ENCODE measurements at places on chromosomes 7 and 10. TPM values are rescaled to one million over a fixed set of nuclear protein-coding genes. Genes with fewer than 3 reads are reported as not detected.

VAX1 gene
- total RNA-seq: 3.2 TPM

DNA sequence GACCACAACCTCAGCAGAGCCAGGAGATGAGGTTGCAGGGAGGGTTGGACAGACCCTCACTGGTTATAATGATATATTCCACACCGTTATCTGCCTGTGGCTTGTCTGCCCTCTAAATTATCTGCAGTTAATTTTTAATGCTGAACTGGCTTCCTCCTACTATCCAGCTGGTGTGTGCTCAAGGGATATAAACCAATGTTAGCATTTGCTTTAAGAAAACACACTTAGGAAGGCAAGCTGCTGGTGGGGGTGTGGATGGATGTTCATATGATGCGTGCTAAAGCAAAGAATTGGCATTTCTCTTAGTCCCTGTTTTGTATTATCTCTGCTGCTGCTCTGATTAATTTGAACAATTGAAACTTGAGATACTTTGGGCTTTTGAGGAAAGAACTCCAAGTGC lies 132.2 kb upstream of the NPVF start:
- H3K4me3 ChIP-seq: no peak overlapping the region
- H3K27me3 ChIP-seq: peaks cover 10% of the 10 kb centered on the region
- H3K27ac ChIP-seq: no peak overlapping the region
- H3K4me1 ChIP-seq: no peaks in the 10 kb centered on the region

- H3K4me3 ChIP-seq: peak overlapping the region; percentile 5
- H3K27ac ChIP-seq: peak overlapping the region; percentile 91
- H3K36me3 ChIP-seq: peaks cover 7% of the 10 kb centered on the region
- no peak for DNase-seq
- H3K4me1 ChIP-seq: peaks cover 40% of the 10 kb centered on the region
- no peaks in the 10 kb centered on the region for H3K27me3 ChIP-seq
Observed at GRCh38 chr7:94324380-94325121, 70.1 kb upstream of the COL1A2 start.

DNA sequence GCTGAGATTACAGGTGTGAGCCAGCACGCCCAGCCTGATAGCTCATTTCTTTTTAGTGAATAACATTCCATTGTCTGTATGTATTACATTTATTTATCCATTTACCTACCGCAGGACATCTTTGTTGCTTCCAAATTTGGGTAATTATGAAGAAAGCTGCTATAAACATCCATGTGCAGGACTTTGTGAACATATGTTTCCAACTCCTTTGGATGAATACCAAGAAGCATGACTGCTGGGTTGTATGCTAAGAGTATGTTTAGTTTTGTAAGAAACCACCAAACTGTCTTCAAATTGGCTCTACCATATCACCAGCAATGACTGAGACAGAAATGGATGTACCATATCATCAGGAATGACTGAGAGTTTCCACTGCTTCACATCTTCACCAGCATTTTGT lies 200.2 kb upstream of the TMEM196 start:
- no peaks in the 10 kb centered on the region for H3K36me3 ChIP-seq
- peaks cover 4% of the 10 kb centered on the region for H3K27me3 ChIP-seq
- no peak overlapping the region for H3K27ac ChIP-seq
- peaks cover 4% of the 10 kb centered on the region for H3K4me1 ChIP-seq
- H3K4me3 ChIP-seq: no peak overlapping the region

- no peak overlapping the region for H3K4me3 ChIP-seq
- H3K27ac ChIP-seq: no peak overlapping the region
- no peak for DNase-seq
- H3K4me1 ChIP-seq: no peaks in the 10 kb centered on the region
Observed at GRCh38 chr7:147774461-147774860, 816.1 kb upstream of the C7orf33 start.

DNA sequence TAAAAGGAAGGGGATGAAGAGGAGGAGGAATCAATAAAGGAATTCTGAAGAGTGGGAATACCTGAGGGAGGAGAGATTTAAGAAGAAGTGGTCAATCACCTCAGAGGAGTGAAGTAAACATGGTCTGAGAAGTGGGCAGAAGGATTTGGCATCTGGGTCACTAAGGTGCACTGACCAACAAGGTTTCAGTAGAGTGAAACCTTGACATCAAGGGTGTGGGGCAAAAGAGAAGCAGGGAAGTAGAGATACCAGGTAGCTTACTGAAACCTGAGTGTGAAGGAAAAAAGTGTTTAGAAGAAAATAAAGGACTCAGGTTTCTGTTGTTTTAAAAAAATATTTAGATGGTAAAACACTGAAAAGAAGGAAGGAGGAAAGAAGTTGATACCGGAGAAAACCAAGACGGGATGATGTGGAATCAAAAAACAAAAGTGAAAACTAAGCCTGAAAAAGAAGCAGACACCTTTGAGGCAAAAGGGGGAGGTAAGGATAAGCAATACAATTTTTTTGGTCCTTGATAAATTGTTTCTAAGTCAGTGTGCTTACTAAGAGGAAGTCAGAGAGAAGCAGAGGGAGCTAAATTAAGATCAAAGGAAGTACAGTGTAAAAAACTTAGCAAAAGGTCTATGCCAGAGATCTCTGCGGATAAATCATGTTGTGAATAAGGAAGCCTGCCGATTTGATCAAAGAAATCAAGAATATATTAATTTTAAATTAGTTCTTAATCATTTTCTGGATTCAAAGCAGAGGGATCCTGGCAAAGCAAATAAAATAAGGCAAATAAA lies 137.2 kb upstream of the GPR22 start:
- peaks cover 7% of the 10 kb centered on the region for H3K4me1 ChIP-seq
- DNase-seq: no peak
- no peak overlapping the region for H3K27ac ChIP-seq
- peaks cover 5% of the 10 kb centered on the region for H3K36me3 ChIP-seq

- H3K36me3 ChIP-seq: no peaks in the 10 kb centered on the region
- no peak overlapping the region for H3K27ac ChIP-seq
- no peak overlapping the region for H3K4me3 ChIP-seq
- DNase-seq: no peak
- H3K4me1 ChIP-seq: no peaks in the 10 kb centered on the region
- H3K27me3 ChIP-seq: peaks cover 9% of the 10 kb centered on the region
Observed at GRCh38 chr7:113370910-113371309, 252.6 kb upstream of the SMIM30 start.

DNA sequence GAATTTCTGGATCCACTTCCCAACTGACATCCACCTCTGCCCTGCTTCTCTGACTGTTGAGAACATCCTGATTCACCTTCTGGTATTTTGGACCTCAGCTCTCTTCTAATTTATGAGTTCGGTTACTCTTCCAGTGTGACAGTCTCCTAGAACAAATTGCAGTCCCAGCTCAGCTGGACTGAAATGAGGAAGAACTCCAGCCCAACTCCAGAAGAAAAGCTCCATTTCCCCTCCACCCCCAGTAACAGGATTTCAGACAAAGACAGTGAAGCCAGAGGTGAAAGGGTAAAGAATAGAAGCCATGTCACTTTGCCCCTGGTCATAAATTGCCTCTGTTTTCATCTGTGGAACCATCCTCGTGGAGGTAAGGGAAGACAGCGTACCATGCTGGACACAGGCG lies 26.2 kb upstream of the INHBA start:
- no peak for DNase-seq
- no peak overlapping the region for H3K27ac ChIP-seq
- H3K4me1 ChIP-seq: peaks cover 46% of the 10 kb centered on the region
- H3K27me3 ChIP-seq: no peaks in the 10 kb centered on the region
- H3K4me3 ChIP-seq: no peak overlapping the region

DNA sequence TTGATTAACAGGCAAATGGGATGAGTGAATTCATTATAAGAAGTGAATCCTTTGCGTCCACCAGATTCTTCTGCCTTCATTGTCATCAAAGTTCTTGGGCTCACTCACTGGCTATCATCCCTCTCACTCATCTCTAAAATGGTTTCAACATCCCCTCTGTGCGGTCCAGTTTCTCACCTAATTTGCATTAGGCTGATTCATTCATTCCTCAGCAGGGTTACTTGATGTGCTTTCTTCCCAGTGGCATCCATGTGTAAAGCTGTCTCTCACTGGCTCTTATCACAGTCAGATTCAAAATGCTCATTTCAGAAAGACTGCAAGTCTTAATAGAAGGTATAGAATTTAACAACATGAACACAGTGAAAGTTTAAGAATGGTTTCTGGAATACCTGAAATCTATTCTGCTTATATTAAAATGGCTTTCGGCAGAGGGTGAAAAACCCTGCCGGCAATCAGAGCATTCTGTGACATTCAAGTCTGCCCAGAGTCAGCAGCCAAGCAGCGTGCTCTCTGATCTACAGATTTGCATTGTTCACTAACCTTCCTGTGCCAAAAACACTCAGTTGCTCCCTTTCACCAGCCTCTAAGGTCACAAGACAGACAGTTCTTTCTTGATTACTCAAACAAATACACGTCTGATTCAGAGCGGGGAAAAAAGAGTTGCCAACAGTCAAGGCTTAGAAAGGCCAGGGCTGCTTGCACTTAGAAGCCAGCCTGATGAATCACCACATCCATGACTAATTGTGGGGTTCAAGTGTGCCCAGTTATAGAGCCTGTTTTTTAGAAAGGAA lies 106.7 kb downstream of the TES start:
- DNase-seq: no peak
- H3K4me3 ChIP-seq: peak overlapping the region; percentile 63
- peak overlapping the region; percentile 97 for H3K27ac ChIP-seq
- no peaks in the 10 kb centered on the region for H3K27me3 ChIP-seq
- peaks cover 37% of the 10 kb centered on the region for H3K4me1 ChIP-seq
- H3K36me3 ChIP-seq: peaks cover 4% of the 10 kb centered on the region

- peak; percentile 72 for DNase-seq
- H3K27ac ChIP-seq: no peak overlapping the region
- H3K27me3 ChIP-seq: peaks cover 3% of the 10 kb centered on the region
- no peak overlapping the region for H3K4me3 ChIP-seq
- H3K4me1 ChIP-seq: no peaks in the 10 kb centered on the region
Observed at GRCh38 chr7:159042581-159043101, 102.0 kb downstream of the VIPR2 start.
